Ovary (tissue), 10 donors: ENCODE measurements at places on chromosomes 3 and 15.
A peak's percentile ranks its signal among the peaks of the same experiment; 100 is the strongest.

- no peak for DNase-seq
Observed at GRCh38 chr3:183555541-183556081, at the start of gene KLHL6. Gene KLHL6 (minus strand): TSS chr3:183555706. CDS start chr3:183555653, 53 bp downstream.

- peak; percentile 83 for DNase-seq
Observed at GRCh38 chr15:89430530-89431341, 65.6 kb downstream of the RHCG start.

- DNase-seq, result no peak
Observed at GRCh38 chr3:118097660-118098059, 937.0 kb downstream of the IGSF11 start.

DNA sequence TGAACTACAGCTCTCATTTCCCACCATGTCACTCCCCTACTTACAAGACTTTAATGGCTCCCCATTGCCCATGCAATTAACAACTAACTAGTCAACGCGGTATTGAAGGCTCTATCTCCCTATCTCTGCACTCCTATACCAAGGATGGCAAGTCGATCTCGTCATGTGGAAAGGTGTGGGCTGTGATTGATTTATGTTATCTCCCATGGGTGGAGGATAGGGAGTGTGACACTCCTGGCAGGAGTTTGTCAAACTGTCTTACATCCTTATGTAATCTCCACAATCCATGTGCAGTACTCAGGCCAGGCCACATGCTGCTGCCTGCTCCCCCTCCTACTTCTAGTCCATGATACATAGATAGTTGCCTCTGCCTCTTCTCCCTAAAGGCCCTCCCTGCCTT, 3.2 kb upstream of the RORA start:
- no peak for DNase-seq

GRCh38 chr15:52523647-52524046, 5.0 kb downstream of the MYO5A start:
- no peak for DNase-seq

DNA sequence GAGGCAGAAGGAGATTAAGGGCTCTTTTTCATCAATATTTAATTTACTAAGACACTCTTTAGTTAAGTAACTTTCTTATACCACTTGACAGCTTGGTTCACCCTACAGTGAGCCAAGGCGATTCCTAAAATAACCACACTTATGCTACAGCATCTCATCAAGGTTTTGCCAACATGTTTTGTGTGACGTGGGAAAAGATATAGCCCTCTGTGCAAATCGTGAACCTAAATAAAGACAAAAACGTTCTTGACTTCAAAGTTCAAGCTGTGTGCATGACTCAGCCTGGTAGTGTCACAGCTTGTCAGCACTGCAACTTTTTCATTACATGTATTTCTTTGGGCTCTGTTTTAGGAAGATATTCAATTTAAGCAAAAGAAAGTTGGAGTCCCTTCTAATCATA, 297.0 kb upstream of the EPHA3 start:
- no peak for DNase-seq

DNA sequence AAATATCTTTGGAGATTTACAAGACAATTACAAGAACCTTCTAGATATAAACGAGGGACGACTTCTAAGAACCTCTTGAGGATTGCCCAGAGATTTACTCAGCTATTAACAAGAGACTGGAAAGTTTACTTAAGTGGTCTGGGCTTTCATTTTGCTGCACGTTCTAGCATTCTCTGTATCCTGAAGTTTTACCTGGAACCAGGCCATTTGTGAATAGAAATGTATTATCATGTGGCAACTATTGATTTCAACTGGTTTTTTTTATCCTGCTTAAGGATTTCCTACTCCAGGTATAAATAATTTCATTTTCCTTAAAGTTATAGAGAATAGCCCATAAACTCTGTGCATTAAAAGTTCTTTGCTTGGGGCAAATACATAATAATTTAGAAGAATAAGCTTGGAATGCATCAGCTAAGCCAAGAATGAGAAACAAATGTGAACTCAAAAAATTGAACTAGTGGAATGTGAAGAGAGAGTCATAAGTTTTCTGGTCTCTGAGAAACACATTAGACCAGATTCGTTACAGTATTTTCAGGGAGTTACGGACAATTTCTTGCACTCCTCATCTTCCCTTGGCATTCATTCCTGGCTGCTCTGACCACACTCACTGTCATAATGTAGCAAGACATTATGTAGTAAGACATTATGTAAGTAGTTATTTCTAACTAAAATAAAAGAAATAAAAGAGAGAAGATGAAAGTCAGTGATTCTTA, 1.3 kb downstream of the AQP9 start:
- no peak for DNase-seq

DNA sequence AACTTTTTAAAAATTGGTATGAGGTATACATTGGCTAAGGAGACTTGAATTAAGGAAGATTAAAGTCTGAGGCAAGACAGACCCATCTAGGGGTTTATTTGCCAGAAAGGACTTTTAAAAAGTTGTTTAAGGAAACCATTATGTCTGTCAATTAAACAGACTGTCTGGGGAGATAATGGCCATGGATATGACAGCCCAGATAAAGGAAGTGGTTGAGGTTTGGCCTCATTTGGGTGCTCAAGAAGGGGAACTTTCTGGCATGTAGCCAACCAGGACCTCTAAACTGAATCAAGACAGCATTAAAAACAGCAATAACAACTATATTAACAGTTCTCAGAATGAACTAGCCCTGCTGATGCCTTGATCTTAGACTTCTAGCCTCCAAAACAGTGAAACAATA, 9.9 kb upstream of the CD200R1L start:
- no peak for DNase-seq
